NCI-H2081 (cell line): ENCODE measurements at places on chromosomes 16 and 17.

GRCh38 chr17:83180996-83181481 lies 101.6 kb downstream of the METRNL start:
- no peak for DNase-seq

DNA sequence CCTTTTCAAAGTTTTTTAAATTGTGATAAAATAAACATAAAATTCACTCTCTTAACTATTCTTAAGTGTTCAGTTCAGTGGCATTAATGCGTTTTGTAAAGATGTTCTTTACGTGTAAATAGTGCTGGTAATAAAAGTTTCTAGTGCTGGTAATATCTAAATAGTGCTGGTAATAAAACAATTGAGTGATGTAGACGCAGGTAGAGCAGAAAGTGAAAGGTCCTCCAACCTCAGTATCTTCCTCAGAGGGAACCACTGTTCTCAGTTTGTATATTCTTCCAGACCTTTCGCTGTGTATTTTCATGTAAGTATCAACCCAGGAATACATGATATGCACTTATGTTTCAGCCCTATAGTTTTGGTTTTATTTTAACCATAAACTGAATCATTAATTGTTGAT lies 53.1 kb downstream of the CLEC16A start:
- no peak for DNase-seq

DNA sequence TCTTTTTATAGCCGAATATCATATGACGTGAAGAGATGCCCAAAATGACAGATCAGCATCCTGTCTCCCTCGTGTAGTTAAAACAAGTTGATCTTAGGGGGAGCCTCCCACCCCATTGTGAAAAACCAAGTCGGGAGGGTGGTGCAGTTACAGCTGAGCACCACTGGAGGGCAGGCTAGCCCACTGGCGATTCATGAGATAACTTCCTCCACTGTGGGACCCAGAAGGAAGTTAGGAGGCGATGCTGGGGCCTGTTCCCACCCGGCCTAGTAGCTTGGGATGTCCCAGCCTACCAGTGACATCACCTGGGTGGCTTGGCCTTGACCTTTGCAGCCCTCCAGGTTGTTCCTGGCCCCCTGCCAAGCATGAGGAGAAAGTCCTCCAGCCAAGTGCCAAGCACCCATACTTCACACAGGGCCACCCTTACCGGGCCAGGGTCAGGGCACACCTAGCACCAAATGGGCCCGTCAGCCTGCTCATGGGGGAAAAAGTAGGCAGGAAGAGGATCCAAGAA lies 8.1 kb upstream of the CPNE2 start:
- DNase-seq, result peak; percentile 47

GRCh38 chr17:13594310-13594709 lies 7.4 kb downstream of the HS3ST3A1 start:
- no peak for DNase-seq

DNA sequence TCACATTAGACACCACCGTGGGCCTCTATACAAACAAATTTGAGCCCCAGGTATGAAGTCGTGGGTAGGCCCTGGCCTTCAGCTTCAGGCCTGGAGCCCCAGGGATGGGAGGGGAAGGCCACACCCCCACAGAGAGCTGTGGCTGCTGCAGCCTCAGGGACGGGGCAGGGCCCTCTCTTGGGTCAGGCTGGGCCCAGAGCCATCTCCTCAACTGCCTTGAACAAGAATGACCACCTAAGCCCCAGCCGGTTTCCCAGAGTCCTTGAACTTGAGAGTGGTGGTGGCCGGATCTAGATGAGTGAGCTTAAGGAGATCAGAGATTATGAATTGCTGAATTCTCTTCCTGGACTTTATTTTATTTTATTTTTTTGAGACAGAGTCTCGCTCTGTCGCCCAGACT lies 18.6 kb downstream of the SCNN1B start:
- no peak for DNase-seq

DNA sequence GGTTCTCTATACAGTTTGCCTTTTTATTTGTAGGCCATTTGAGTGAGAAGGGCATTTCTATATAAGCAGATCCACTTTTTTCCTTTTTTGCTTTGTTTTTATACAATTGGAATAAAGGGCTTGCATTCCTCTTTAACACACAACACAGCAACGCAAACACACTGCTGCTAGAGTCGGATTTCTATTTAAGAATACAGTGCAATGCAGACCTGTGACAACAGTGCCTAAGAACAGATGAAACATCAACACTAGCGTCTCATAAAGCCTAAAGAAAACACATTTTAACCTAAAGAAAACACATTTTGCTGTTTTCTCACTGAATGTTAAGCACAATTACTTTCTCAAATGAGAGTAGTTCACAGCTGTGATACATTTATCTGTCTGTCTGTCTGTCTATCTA lies 1141.1 kb downstream of the CDH11 start:
- no peak for DNase-seq

GRCh38 chr17:9932491-9932890 lies 27.4 kb upstream of the RCVRN start:
- DNase-seq, result no peak

GRCh38 chr16:66801320-66802105 lies at the start of gene TERB1:
TERB1 (minus strand) TSS chr16:66801584; CDS start chr16:66796798, 4,786 bp downstream.
- DNase-seq, result no peak
